ENCODE measurements at places on chromosomes 11 and 22. TPM values are rescaled to one million over a fixed set of nuclear protein-coding genes. Genes with fewer than 3 reads are reported as not detected.

Gene CPT1B
- 21.4 TPM for total RNA-seq

Gene DMC1
- total RNA-seq = not detected

Gene ASPHD2
- total RNA-seq = 1.6 TPM

Gene HSD17B12
- total RNA-seq = 91.7 TPM

Gene CTSC
- 91.1 TPM for total RNA-seq

Gene KRTAP5-1
- total RNA-seq = not detected

Gene NTM
- total RNA-seq = not detected

Gene TRPC6
- total RNA-seq = 2.7 TPM

DNA sequence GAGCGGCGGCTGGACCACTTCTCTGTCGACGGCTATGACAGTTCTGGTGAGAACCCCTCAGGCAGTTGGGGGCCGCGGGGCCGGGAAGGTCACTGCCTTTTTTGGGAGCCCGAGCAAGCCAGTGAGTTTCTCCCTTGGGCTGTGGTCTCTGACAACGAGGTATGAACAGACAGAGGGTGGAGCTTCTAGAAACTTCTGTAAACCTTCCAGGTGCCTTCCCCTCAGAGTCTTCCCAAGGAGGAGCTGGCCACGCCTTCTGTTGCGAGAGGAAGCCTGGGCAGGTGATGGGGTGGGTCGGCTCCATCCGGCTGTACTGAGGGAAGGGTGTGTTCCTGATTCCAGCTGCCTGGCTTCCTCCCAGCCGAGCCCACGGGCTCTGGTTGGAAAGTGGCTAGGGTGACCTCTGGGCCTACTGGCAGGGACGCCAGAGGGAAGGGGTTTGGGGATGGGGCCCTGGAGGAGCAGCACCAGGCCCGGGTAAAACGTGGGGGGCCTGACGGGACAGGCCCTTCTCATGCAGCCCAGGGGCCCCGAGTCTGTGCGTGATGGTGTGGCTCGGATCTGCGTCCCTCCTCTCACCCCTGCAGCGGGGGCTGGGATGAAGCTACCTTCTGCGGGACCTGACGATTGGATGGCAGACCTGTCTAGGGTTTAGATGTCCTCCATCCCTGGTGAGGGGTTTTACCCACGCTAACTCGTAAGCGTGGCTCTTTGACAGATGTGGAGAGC, 110.8 kb downstream of the KCNQ1OT1 start:
- H3K4me1 ChIP-seq = no peaks in the 10 kb centered on the region
- no peaks in the 10 kb centered on the region for H3K36me3 ChIP-seq
- H3K27ac ChIP-seq = no peak overlapping the region
- no peak for DNase-seq
- H3K27me3 ChIP-seq = no peaks in the 10 kb centered on the region

DNA sequence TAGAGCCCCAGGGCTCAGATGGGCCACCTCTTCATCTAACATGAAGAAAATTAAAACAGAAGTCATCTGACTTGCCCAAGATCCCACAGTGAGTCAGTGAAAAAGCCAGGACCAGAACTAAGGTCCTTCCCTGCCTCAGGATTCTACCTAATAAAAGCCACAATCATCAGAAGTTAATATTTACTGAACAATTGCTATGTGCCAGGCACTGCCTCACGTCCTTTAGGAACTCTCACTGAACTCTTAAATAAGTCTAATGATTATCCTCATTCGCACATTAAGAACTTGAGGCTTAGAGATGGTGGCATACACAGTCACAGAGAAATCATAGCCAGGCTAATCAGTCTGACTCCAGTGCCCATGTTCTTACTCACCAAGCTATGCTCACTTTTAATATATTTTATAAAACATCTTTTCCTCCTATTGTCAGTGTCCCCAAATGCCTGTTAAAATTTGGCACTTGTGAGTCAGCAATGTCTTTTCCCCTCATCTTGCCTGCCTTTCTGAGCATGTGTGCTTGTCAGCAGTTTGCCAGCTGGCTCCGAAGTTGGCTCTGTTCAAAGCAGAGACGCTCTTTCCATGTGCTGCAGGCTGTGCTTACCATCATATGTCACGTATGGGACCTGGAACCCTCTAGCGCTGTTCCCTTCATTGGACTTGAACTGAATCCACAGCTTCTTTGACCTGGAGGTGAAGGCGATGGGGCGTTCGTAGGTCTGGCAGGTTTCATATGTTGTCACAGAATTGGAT, 21.5 kb upstream of the NRIP3 start:
- no peaks in the 10 kb centered on the region for H3K36me3 ChIP-seq
- no peak overlapping the region for H3K4me3 ChIP-seq
- no peaks in the 10 kb centered on the region for H3K27me3 ChIP-seq
- no peak overlapping the region for H3K27ac ChIP-seq

DNA sequence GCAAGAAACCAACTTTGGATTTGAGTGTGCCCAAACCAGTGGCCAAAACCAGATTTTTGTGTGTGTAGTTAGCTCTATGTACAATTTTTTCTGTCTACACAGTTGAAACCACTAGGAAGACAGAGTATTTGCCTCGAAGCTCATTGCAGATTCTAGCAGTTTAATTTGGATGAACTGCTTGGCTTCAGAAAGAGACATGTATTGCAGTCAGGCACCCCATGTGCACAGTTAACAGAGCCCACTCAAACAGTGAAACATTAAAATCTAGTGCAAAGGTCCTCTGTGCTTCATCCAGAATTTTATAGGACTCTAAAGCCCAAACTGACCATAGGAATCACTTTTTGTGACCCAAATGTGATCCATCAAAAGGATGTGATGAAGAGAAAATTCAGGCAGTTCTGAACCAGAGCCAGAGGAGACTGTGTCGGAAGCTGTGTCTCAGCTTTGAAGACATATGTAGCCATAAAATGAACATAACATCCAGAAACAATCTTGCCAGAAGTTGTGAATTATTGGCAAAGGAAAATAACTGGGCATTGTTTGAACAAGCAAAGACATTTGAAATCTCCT, 82.7 kb downstream of the PANX1 start:
- H3K27ac ChIP-seq = no peak overlapping the region
- no peaks in the 10 kb centered on the region for H3K27me3 ChIP-seq
- H3K36me3 ChIP-seq = no peaks in the 10 kb centered on the region

DNA sequence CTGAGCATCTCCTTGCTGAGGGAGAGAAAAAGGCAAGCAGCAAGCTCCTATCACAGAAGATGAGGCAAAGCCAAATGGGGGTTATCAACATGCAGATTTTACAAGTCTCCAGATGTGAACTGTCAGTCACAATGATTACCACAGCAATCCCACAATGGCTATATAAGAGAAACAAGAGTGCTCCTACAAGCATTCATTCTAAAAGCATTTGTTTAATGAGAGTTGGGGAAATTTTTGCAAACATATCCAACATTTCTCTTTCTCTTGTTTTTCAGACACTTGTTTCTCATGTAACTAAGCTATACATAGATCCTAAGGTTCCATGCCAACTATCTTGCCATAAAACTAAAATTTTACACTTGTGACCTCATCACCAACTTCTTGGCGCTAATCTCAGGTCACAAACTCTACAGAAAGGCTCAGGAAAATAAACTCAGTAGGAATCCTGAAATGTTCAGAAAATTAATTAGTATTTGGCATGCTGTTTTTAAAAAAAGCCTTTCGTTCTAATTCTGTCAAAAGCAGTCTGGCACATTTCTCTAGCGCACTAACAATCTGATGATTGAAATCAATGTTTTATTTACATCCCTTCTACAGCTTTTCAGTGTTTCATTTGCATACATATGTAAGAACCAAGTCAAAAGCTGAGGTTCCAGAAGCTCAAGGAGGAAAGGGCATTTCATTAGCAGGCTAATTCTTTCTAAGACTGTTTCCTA, 199.5 kb downstream of the TTC28 start:
- H3K36me3 ChIP-seq = no peaks in the 10 kb centered on the region
- no peaks in the 10 kb centered on the region for H3K27me3 ChIP-seq
- H3K27ac ChIP-seq = no peak overlapping the region
- H3K4me1 ChIP-seq = no peaks in the 10 kb centered on the region

DNA sequence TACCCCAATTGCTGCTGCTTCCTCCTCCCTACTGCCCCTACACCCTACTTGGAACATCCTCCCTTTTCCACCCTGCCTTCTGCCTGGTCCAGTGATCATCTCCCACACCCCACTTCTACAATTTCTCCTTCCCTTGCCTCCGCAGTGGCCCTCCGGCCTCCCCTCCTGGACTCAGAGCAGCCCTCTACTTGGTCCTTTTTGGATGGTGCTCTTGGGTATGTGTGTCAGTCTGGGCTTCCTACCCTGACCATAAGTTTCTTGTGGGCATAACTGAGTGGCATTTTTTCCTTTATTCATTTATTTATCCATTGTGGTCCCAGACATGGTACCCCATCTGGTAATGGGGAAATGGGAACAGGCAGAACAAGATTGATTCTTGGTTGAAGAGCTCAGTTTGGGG, 111.4 kb upstream of the NAV2 start:
- H3K27me3 ChIP-seq = no peaks in the 10 kb centered on the region
- peaks cover 39% of the 10 kb centered on the region for H3K4me1 ChIP-seq
- no peak for DNase-seq

GRCh38 chr11:65426839-65427690, 4.5 kb downstream of the NEAT1 start:
- H3K27me3 ChIP-seq = no peaks in the 10 kb centered on the region
- peak overlapping the region; percentile 94 for H3K4me3 ChIP-seq
- no peak for DNase-seq
- peaks cover 31% of the 10 kb centered on the region for H3K36me3 ChIP-seq
- peaks cover 8% of the 10 kb centered on the region for H3K4me1 ChIP-seq

- DNase-seq = no peak
- no peak overlapping the region for H3K27ac ChIP-seq
- no peak overlapping the region for H3K4me3 ChIP-seq
- H3K4me1 ChIP-seq = no peaks in the 10 kb centered on the region
- H3K36me3 ChIP-seq = no peaks in the 10 kb centered on the region
These were observed 105.5 kb downstream of the DSCAML1 start for GRCh38 chr11:117691516-117691915.

DNA sequence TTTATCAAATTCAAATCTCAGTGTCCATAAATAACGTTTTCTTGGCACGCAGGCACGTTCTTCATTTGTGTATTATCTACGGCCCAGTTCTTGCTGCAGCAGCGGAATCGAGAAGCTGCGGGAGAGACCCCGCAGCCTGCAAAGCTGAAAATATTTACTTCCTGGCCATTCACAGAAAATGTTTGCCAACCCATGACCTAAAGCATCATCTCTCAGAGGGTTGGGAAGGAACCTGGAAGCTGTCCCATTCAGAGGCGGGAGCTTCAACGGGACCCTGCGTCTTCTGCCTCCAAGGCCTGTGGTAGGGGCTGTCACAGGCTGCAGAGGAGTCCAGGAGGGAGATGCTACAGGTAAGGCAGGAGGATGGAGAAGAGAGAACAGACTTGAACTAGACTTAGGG, 319.2 kb downstream of the MN1 start:
- H3K4me1 ChIP-seq = no peaks in the 10 kb centered on the region
- DNase-seq = no peak
- H3K27ac ChIP-seq = no peak overlapping the region
- no peaks in the 10 kb centered on the region for H3K27me3 ChIP-seq
- no peaks in the 10 kb centered on the region for H3K36me3 ChIP-seq
- no peak overlapping the region for H3K4me3 ChIP-seq

- no peaks in the 10 kb centered on the region for H3K4me1 ChIP-seq
- no peak overlapping the region for H3K27ac ChIP-seq
- H3K4me3 ChIP-seq = no peak overlapping the region
- H3K36me3 ChIP-seq = no peaks in the 10 kb centered on the region
These were observed 555.1 kb downstream of the OPCML start for GRCh38 chr11:132977241-132977640.

DNA sequence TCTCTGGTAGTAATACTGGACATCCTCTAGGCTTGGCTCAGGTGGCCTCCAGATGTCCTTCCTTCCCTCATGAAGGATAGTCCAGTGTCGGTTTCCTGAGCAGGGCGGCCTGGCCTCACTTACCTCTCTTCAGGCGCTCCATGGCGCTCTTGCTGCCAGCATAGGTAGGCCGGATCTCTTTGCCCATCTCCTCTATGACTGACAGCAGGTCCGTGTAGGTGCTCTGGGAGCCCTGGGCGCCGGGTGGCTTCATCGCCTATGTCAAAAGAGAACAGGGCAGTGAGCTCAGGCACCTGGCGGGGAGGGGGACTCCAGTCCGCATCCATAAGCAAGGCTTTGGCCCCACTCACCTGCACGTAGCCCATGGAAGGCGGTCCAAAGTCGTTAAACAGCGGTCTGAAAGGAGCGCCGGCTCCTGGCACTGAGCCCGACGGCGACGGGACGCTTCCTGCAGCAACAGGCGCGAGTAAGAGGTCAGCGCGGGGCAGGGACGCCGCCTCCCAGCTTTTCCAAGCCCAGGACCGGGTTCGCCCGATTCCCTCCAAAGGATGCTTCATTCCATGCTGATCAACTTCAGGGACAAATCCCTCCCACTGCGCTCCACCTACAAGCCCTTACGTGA, 609 bp downstream of the CDK2AP2 start:
- no peaks in the 10 kb centered on the region for H3K36me3 ChIP-seq
- peak; percentile 56 for DNase-seq
- peak overlapping the region; percentile 98 for H3K27ac ChIP-seq
- no peaks in the 10 kb centered on the region for H3K27me3 ChIP-seq
- peaks cover 50% of the 10 kb centered on the region for H3K4me1 ChIP-seq
- H3K4me3 ChIP-seq = peak overlapping the region; percentile 84

GRCh38 chr11:123976770-123977560, 616 bp downstream of the OR10S1 start:
- no peaks in the 10 kb centered on the region for H3K27me3 ChIP-seq
- no peak overlapping the region for H3K27ac ChIP-seq
- H3K36me3 ChIP-seq = no peaks in the 10 kb centered on the region
- H3K4me1 ChIP-seq = no peaks in the 10 kb centered on the region

DNA sequence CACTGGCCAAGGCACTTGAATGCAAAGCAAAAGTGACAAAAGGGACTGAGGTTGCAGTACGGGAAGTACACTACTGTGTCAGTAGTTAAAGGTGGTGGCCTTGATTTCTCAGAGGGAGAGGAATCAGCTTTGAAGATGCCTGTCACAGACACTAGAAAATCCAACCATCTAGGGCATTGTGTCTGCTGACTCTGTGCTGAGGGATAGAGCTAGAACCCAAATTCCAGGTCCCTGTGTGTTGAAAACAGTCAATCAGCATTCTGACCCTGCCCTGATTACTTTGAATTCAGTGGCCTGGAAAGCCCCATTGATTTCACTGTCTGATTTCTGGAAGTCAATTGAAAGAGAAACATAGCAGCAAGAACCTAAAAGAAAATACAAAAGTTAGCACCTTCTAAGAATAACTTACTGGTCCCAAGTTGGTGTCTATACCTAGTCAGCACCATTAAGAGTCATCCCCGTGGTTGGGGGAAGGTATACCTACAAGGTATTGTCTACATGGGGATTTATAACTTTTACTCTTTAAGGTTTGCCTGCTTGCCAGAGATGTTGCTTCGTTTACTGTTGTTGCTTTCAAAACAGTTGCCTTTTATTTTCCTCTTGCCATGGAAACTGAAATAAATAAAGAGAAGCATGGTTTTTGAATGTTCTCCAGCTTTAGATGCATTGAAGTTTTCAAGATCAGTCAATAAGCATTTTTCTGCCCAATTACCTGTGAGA, 97.3 kb downstream of the PDHX start:
- no peaks in the 10 kb centered on the region for H3K36me3 ChIP-seq
- no peak overlapping the region for H3K27ac ChIP-seq
- H3K4me1 ChIP-seq = no peaks in the 10 kb centered on the region
- no peaks in the 10 kb centered on the region for H3K27me3 ChIP-seq
- no peak for DNase-seq

DNA sequence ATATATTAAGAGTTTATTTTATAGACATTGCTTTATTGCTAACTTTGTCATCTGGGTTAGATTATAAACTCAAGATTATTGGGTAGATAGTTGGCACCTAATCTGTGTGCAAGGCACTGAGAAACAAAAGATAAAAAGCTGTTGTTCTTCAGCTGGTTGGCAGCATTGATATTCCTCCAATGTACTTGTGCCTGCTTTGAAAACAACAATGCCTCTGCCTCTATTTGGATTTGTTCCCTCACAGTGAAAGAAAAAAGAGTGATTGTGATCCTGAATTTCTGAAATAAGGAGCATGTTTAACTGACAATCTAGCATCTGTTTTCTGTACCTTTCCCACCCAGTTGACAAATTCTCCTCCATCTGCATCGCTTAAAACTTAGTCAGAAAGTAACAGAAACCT, 98.3 kb downstream of the TYR start:
- no peaks in the 10 kb centered on the region for H3K4me1 ChIP-seq
- H3K36me3 ChIP-seq = no peaks in the 10 kb centered on the region
- DNase-seq = no peak
